ENCODE measurements at places on chromosomes 4 and X.

GRCh38 chrX:132677233-132677716 lies 188.4 kb upstream of the MBNL3 start:
- no peak for DNase-seq
- H3K4me1 ChIP-seq: no peaks in the 10 kb centered on the region
- H3K36me3 ChIP-seq: no peaks in the 10 kb centered on the region
- H3K27me3 ChIP-seq: no peaks in the 10 kb centered on the region

GRCh38 chr4:45033676-45034419 lies 307.5 kb upstream of the GNPDA2 start:
- no peaks in the 10 kb centered on the region for H3K4me1 ChIP-seq
- H3K27ac ChIP-seq: no peak overlapping the region
- no peaks in the 10 kb centered on the region for H3K36me3 ChIP-seq
- H3K4me3 ChIP-seq: no peak overlapping the region
- DNase-seq: no peak

GRCh38 chr4:22345678-22346077 lies 170.2 kb downstream of the ADGRA3 start:
- H3K4me1 ChIP-seq: no peaks in the 10 kb centered on the region
- no peaks in the 10 kb centered on the region for H3K27me3 ChIP-seq
- H3K4me3 ChIP-seq: no peak overlapping the region

- H3K4me1 ChIP-seq: no peaks in the 10 kb centered on the region
- no peak overlapping the region for H3K4me3 ChIP-seq
- DNase-seq: no peak
- no peaks in the 10 kb centered on the region for H3K27me3 ChIP-seq
Observed at GRCh38 chr4:87321888-87322287, 794 bp downstream of the HSD17B13 start.

DNA sequence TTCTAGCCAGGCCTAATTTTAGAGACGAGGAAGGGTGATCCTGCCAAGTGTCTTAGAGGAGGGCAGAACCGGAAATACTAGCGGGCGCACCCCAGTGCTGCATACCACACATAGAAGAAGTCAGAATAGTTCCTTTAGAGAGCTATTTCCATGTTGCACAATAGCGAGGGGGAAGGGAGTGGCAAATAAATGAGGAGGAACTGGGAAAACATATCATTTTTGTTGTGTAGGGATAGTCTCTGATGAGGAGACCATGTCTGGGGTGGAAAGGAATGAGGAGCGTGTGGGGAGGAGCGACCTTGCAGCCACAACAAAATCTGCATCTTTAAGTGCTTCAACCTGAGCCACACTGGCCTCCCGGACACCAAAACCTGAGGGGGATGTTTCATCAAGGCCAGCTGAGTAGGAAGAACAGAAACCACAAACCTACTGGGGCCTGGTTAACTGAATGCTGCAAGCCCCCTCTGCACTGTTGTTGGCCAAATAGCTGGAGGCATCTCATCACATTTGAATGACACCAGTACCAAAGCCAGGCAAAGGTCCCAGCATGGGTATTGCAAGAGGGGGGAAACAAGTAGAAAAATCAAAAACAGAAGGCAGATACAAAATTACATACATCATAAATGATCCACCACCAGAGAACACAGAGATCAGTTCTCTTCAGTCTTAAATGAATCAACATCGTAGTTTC lies 26.7 kb upstream of the C1QTNF7 start:
- no peaks in the 10 kb centered on the region for H3K36me3 ChIP-seq
- no peak overlapping the region for H3K4me3 ChIP-seq
- H3K27me3 ChIP-seq: no peaks in the 10 kb centered on the region
- DNase-seq: peak; percentile 81
- peak overlapping the region; percentile 40 for H3K27ac ChIP-seq

DNA sequence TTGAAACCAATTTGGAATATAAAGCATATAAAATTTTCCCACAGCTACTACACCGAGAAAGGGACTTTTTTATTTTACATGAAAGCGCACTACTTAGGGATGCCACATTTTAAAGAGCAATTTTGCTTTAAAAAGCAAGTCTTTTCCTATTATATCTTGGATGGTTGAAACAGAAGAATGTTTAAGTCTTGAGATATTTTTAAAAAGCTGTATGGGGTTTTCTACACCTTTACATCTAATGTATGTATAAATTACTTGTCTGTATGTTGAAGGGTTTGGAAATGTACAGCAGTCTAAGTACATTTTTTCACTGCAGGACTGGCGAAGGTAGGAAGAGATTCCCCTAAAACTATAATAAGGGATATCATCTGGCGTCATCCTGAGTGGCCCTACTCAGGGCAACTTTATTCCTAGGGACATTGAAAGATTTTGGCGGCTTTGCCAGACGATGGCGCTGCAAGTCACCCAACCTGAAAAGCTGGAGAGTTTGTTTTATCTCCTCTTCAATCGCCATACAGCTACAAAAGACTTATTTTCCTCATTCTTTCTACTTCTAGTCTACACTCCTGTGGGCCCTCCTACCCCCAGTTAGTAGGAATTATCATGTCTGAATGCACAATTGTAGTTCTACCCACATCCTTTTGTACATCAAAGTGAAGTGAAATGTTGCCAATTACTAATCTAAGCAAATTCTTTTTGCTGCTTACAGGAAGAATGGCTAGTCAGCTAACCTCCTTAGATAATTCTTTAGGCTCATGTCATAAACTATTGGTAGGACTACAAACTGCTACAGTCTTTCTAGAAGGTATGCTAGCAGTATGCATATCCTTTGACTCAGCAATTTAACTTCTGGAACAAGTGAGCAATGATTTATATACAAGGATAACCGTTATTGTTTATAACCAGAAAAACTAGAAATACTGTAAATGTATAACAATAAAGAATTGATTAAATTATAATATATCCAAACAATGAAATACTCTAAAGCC lies 782 bp upstream of the NEK1 start:
- peak overlapping the region; percentile 100 for H3K27ac ChIP-seq
- no peaks in the 10 kb centered on the region for H3K36me3 ChIP-seq
- peak overlapping the region; percentile 100 for H3K4me3 ChIP-seq
- H3K27me3 ChIP-seq: no peaks in the 10 kb centered on the region
- H3K4me1 ChIP-seq: peaks cover 4% of the 10 kb centered on the region

GRCh38 chrX:17617806-17618205 lies 119.5 kb upstream of the SCML1 start:
- no peaks in the 10 kb centered on the region for H3K36me3 ChIP-seq
- H3K27ac ChIP-seq: no peak overlapping the region
- no peak overlapping the region for H3K4me3 ChIP-seq
